ENCODE measurements at places on chromosomes 7 and 10. TPM values are rescaled to one million over a fixed set of nuclear protein-coding genes. Genes with fewer than 3 reads are reported as not detected.

- H3K36me3 ChIP-seq = no peaks in the 10 kb centered on the region
- H3K27me3 ChIP-seq = no peaks in the 10 kb centered on the region
- H3K4me1 ChIP-seq = peaks cover 6% of the 10 kb centered on the region
- no peak overlapping the region for H3K27ac ChIP-seq
Observed at GRCh38 chr7:22295402-22296264, 61.3 kb downstream of the RAPGEF5 start.

- H3K4me3 ChIP-seq = no peak overlapping the region
- no peaks in the 10 kb centered on the region for H3K36me3 ChIP-seq
- H3K27ac ChIP-seq = no peak overlapping the region
- DNase-seq = no peak
- no peaks in the 10 kb centered on the region for H3K4me1 ChIP-seq
Observed at GRCh38 chr10:44512431-44513022, 127.6 kb upstream of the CXCL12 start.

- no peak overlapping the region for H3K4me3 ChIP-seq
- peaks cover 17% of the 10 kb centered on the region for H3K36me3 ChIP-seq
- peaks cover 100% of the 10 kb centered on the region for H3K4me1 ChIP-seq
- DNase-seq = peak; percentile 65
Observed at GRCh38 chr7:2525658-2526630, 6.4 kb downstream of the LFNG start.

GRCh38 chr7:144596953-144597352 is 193.5 kb upstream of the NOBOX start:
- no peak overlapping the region for H3K27ac ChIP-seq
- no peaks in the 10 kb centered on the region for H3K36me3 ChIP-seq
- H3K27me3 ChIP-seq = no peaks in the 10 kb centered on the region
- no peaks in the 10 kb centered on the region for H3K4me1 ChIP-seq
- no peak for DNase-seq

The DHX32 gene
- total RNA-seq = 37.2 TPM

- H3K27me3 ChIP-seq = no peaks in the 10 kb centered on the region
- no peak for DNase-seq
- H3K27ac ChIP-seq = no peak overlapping the region
- no peaks in the 10 kb centered on the region for H3K4me1 ChIP-seq
Observed at GRCh38 chr10:18303851-18304801, 163.9 kb downstream of the CACNB2 start.

Data from upper lobe of left lung (tissue), 6 donors.